RWPE1 (cell line): ENCODE measurements at places on chromosomes 4 and X.
A peak's percentile ranks its signal among the peaks of the same experiment; 100 is the strongest.

- DNase-seq = no peak
These were observed 66.9 kb downstream of the SYNPO2 start for GRCh38 chr4:118955515-118955914.

GRCh38 chrX:82041034-82041433, 839.1 kb downstream of the SH3BGRL start:
- no peak for DNase-seq

DNA sequence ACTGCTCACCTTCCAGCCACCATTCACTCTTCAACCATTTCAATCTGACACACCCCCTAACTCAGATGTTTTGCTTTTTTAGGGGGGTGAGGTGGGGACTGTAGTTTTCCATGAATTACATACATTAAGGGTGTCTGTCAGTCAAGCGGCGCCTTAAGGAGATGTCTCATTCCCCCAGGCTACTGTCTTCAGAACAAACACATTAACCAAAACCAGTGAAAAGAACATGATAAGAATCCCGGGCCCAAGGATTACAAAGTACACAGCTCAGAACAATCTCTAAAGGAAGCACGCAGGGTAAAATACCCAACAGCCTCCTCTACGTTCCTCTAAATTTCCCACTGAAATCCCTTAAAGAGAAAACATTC, 62.5 kb upstream of the IRF2 start:
- no peak for DNase-seq

DNA sequence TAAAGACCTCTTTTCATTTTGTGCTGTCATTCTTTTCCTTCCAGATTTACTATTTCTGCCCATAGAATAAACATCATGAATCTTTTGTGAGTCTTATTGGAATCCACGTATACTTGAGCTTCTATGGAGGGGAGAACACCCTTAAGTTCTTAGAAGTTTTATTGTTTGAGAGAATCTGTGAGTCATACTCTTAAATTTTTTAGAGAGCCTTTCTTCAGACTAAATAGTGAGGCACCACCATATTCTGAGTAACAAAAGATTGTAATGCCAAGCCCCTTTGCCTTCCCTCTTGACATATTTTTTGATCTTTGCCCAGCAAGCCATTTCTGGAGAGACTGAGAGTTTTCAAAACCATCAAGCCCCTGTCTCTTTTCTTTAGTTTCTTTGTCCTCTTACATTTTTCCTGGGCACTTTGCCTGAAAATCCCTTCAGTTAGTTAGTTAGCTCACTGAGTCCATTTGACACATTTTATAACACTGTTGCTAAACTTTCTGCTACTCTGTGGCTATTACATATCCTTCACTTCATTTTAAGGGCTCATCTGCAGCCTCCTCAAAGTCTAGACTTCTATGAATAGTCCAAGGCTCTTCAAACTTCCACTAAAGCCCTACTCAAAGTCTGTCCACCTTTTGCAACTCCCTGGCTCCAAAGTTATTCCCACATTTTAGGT, 65.3 kb upstream of the NDUFC1 start:
- no peak for DNase-seq

DNA sequence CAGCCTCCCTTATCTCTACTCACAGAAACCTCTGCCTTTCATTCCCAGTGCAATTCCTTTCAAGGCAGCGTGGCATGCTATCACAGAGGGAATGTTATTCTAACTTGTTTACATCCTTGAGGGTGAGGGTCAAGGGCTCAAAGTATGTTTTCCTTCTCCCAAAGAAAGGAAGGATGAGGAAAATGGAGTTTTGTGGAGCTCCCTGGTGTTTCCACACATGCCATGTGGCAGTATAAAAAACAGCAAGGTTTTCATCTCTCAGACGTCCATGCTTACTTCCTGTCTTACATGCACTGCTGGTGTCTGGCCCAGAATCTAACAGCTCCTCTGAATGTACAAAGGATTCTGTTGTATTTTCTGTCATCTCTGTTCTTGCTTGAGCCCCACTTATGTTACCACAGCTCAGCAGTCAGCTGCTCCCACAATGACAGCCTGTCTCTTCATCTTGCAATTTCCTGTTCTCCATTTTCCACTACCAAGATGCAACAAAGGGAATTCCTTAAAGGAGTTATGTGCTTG, 128.0 kb downstream of the SNCA start:
- DNase-seq = no peak

DNA sequence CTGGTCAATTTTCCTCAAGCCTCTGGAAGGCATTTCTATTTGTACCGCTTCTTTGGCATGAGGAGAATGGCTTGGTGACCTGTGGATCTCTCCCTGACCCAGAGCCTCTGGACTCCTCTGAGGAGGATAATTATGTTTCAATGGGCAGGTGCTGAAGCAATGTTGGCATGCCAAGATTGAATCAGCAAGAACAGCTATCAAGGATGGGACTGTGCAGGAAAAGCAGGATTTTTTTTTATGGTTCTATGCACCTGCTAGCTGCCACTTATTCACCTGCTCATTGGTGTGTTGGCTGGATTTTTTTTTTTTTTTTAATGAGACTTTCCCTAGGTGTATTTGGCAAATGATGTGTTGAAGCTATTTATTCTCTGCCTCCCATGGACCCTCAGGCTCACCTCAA, 821.2 kb downstream of the RPA4 start:
- no peak for DNase-seq

GRCh38 chrX:49001521-49002090, 458 bp downstream of the GRIPAP1 start:
- peak; percentile 69 for DNase-seq

DNA sequence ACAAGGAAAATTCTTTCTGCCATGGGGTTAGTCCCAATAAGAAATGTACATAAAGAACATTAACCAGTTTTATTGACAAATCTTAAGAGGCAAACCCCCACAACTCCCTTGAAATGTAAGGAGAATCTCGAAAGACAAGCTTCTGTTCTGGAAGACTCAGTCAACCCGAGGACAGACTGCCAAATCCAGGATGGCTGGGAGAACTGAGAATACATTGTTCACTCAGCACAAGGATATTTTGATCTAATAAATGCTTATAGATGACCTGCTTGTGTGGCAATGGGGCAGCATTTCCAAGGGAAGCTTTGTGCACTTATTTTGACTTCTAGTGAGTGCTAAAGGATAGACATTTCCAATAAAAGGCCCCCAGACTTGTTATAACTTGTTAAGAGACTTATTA, 280.4 kb downstream of the DHX15 start:
- no peak for DNase-seq

DNA sequence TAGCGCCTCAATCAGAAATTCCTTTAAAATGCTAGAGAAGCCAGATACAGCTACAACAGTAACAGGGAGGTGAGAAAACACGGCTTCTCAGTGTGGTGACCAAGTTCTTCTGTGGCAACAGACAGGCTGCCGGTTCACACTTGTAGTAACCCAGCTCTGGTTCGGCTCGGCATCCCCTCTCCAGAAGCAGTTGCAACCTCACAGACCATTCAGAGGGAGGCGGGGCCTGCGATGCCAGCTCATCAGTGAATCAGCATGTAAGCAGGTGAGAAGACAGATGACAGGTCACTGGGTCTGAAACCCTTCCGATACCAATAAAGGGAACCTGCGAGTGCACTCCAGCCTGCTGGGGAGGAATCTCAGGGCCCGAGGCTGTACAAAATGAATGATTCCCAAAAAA, 251.0 kb downstream of the KCNIP4 start:
- DNase-seq = peak; percentile 74

- DNase-seq = no peak
These were observed 23.7 kb downstream of the TBL1X start for GRCh38 chrX:9488586-9488985.
